ACHN (cell line): ENCODE measurements at places on chromosomes 4 and X.

DNA sequence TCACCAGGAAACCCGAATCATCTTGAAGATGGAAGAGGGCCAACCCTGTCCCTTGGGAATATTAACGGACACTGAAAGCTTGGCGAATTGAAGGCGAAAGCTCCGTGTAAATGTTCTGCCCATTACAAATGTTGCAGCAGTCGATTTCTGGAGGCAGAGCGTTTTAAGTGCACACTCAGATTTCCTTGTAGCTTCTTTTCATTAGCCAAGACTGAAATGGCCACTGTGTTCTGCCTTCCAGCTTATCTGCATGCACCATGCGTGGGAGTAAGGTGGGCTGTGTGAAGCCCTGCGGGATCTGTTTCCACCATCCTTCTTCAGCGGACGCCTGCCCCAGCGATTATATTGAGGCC is 1.3 kb downstream of the SMIM20 start:
- DNase-seq: no peak

GRCh38 chr4:36067116-36067515 is 177.2 kb downstream of the ARAP2 start:
- no peak for DNase-seq

- DNase-seq: peak; percentile 7
Measured at GRCh38 chrX:55867181-55867651, 149.7 kb downstream of the RRAGB start.

DNA sequence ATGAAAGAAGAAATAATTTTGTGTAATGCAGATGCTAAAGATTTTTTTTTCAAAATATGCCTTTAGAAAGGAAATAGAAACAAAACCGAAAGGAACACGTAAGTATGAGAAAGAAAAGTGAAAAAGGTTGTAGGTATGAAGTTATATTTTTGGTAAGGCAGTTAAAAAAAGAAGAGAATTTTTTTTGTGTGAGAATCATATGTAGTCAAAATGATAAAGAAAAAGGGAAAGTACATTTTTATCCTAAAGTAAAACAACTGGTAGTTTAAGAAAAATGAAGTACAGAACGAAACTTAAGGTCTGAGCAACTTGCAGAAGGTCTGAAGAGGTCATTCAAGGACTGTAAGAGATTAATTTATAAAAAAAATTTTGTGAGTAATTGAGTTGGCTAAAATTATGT is 164.0 kb upstream of the TRAM1L1 start:
- DNase-seq: no peak

- no peak for DNase-seq
Measured at GRCh38 chr4:4618847-4619246, 77.0 kb upstream of the STX18 start.

DNA sequence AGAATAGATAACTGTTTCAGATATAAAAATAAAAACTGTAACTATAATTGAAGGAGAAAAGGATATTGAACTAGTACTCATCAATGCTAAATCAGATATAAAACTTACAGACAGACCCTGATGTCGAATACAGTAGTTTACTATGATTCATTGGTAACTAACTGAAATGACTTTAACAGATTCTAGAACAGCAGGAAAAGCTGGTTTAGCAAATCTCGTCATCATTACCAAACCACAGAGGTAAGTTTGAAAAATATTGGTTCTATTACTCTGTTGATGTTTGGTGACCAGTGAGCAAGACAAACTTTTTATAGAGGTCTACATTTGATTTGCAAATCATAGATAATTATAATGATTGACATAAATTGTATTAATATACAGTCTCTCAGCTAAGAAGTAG is 551.4 kb upstream of the ADGRL3 start:
- DNase-seq: no peak

- no peak for DNase-seq
Measured at GRCh38 chrX:109797311-109797975, 64.4 kb upstream of the ACSL4 start.

DNA sequence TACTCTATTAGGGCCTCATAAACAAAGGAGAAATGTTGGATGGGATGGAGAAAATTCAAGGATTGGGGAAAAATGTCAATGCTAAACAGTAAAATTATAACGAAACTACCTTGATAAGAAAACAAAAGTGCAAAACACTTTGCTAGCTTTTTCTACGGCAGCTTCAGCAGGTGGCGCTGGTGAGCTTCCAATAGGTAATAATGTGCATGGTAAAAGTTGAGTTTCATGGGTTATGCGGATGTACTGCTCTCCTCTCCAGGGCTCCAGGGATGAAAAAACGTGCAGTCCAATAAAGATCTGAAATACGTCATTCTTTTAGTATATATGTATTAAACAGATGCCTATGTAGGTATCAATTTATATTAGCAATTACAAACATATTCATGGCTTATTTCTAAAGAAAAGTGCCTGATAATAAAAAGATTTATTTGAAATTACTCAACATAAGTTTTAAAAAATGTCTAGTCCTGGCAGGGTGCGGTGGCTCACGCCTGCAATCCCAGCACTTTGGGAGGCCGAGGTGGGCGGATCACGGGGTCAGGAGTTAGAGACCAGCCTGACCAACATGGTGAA is 239.6 kb downstream of the GRXCR1 start:
- DNase-seq: peak; percentile 57
